HCT116 (cell line): ENCODE measurements at places on chromosomes 6 and 20. TPM values are rescaled to one million over a fixed set of nuclear protein-coding genes. Genes with fewer than 3 reads are reported as not detected.

DNA sequence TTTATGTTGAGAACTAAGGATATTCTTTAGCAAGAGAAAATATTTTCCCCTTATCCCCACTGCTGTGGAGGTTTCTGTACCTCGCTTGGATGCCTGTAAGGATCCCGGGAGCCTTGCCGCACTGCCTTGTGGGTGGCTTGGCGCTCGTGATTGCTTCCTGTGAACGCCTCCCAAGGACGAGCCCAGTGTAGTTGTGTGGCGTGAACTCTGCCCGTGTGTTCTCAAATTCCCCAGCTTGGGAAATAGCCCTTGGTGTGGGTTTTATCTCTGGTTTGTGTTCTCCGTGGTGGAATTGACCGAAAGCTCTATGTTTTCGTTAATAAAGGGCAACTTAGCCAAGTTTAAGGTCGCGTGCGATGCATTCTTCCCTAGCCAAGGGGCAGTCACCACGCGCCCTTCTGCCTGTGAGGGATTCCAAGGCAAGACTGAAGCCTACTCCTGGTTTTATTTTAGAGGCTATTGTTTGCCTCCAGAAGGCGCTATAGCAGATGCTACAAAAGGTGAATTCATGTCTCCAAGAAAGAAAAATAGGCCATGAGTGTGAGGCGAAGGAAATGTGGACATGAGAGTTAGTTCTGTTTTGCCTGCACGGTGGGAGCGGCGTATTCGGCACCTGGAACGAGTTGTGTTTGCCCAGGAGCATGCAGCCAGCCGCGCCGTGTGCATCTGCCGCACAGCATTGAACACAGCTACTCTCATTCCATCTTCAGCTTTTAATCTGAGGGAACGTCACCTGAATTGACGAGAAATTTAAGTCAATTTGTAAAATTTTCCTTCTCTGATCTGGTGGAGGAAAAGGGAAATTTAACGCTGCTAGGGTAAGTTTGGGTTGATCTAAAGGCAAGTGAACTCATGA lies 40.3 kb upstream of the IRF4 start:
- DNase-seq, result no peak
- H3K27ac ChIP-seq, result no peak overlapping the region
- H3K36me3 ChIP-seq, result no peaks in the 10 kb centered on the region
- H3K27me3 ChIP-seq, result no peaks in the 10 kb centered on the region
- no peaks in the 10 kb centered on the region for H3K4me1 ChIP-seq
- no peak overlapping the region for H3K4me3 ChIP-seq

GRCh38 chr6:131640100-131640499 lies 3.0 kb downstream of the ENPP3 start:
- DNase-seq, result no peak
- no peak overlapping the region for H3K4me3 ChIP-seq
- H3K27me3 ChIP-seq, result no peaks in the 10 kb centered on the region
- H3K27ac ChIP-seq, result no peak overlapping the region

- no peaks in the 10 kb centered on the region for H3K36me3 ChIP-seq
- no peak overlapping the region for H3K27ac ChIP-seq
- no peaks in the 10 kb centered on the region for H3K4me1 ChIP-seq
Measured at GRCh38 chr6:90494067-90494780, 92.6 kb downstream of the MAP3K7 start.

DNA sequence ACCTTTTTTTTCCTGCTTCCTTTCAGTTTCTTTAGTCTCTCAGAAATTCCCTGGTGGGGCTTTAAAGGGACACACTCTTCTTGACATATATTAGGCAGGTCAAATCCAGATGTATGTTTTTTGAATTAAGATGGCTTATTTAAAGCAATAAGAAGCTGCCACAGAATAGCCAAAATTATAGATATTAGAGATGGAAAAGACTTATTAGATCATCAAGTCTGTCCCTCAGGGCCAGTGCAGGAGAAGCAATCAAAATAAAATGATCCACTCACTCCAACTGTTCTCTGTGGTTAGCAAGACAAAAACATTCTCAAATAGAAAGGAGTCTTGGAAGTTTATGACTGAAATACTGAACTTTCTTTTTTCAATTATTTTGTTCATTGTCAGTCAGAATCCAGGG lies 462.8 kb downstream of the CDC5L start:
- no peaks in the 10 kb centered on the region for H3K4me1 ChIP-seq
- H3K36me3 ChIP-seq, result no peaks in the 10 kb centered on the region
- no peak overlapping the region for H3K27ac ChIP-seq
- H3K4me3 ChIP-seq, result no peak overlapping the region

- H3K27ac ChIP-seq, result no peak overlapping the region
- H3K4me1 ChIP-seq, result peaks cover 19% of the 10 kb centered on the region
- H3K36me3 ChIP-seq, result no peaks in the 10 kb centered on the region
- DNase-seq, result no peak
- no peak overlapping the region for H3K4me3 ChIP-seq
Measured at GRCh38 chr6:29925727-29926412, 16.5 kb upstream of the HLA-A start.

GRCh38 chr6:26532699-26533531 lies 5.3 kb upstream of the HMGN4 start:
- peak overlapping the region; percentile 60 for H3K4me3 ChIP-seq
- no peaks in the 10 kb centered on the region for H3K27me3 ChIP-seq
- peak overlapping the region; percentile 47 for H3K27ac ChIP-seq

DNA sequence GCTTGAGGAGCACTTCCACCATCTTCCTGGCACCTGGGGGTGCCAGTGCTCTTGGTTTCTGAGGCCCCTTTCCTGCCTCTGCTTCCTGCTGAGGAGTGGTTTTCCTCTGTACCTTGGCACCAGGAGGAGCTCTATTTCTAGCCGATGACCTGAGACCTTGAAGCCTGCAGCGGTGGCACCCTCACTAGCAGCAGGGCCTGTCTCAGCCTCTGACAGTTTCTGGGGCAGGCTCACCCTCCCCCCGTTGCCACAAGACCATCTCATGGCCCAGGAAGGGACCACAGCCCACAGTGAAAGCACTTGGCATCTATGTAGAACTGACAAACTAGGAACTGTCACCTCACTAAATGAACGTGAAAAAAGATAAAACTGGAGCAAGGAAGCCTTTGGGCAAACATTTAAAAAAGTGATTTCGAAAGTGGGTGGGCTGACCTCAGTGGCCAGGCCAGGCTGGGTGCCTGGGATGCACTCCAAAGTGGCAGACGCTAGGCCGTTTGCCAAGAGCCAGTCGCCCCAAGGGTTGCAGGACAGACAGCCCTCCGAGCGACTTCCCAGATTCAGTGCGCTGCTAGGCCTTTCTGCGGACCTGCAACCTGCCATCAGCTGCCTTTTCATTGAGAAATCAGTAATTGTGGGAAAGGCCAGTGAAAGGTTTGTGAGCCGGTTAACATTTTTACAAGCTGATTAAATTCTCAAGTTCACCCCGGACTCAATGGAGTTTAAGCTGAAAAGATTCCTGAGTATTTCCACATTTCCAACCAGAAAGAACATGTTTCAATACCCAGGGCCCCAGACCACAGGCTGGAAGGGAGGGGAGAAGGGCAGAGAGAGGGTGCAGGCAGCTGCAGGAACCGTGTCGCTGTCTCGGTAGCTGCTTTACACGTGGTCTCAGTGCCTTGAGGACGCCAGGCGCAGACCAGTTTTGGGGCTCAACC lies 303.7 kb downstream of the ESR1 start:
- no peak overlapping the region for H3K4me3 ChIP-seq
- DNase-seq, result no peak
- H3K27me3 ChIP-seq, result no peaks in the 10 kb centered on the region
- no peaks in the 10 kb centered on the region for H3K4me1 ChIP-seq

DNA sequence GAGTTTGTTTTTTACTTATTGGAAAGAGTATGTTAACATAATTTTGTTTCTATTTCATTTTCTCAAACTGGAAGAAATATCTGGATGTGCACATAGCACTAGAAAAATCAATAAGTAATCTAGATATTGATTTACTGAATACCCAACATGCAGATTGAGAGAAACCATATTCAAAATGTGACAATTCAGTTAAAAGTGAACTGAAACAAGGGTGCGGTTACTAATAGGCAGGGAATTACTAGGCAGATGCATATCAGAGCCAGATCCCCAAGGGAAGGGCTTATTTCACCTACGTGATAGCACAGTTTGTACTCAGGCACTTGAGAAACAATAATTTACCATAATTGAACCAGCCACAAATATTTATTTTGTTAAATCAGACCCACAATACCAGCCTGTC lies 493.1 kb upstream of the FLRT3 start:
- no peaks in the 10 kb centered on the region for H3K36me3 ChIP-seq
- H3K27ac ChIP-seq, result no peak overlapping the region
- no peaks in the 10 kb centered on the region for H3K27me3 ChIP-seq

GRCh38 chr20:54197621-54198604 lies 10.0 kb upstream of the PFDN4 start:
- H3K36me3 ChIP-seq, result no peaks in the 10 kb centered on the region
- no peaks in the 10 kb centered on the region for H3K27me3 ChIP-seq
- H3K4me1 ChIP-seq, result peaks cover 42% of the 10 kb centered on the region
- H3K4me3 ChIP-seq, result no peak overlapping the region
- DNase-seq, result no peak
- H3K27ac ChIP-seq, result peak overlapping the region; percentile 44

GRCh38 chr6:16362296-16362695 lies 123.9 kb downstream of the GMPR start:
- H3K36me3 ChIP-seq, result no peaks in the 10 kb centered on the region
- H3K4me3 ChIP-seq, result no peak overlapping the region
- no peaks in the 10 kb centered on the region for H3K27me3 ChIP-seq
- H3K4me1 ChIP-seq, result no peaks in the 10 kb centered on the region

DNA sequence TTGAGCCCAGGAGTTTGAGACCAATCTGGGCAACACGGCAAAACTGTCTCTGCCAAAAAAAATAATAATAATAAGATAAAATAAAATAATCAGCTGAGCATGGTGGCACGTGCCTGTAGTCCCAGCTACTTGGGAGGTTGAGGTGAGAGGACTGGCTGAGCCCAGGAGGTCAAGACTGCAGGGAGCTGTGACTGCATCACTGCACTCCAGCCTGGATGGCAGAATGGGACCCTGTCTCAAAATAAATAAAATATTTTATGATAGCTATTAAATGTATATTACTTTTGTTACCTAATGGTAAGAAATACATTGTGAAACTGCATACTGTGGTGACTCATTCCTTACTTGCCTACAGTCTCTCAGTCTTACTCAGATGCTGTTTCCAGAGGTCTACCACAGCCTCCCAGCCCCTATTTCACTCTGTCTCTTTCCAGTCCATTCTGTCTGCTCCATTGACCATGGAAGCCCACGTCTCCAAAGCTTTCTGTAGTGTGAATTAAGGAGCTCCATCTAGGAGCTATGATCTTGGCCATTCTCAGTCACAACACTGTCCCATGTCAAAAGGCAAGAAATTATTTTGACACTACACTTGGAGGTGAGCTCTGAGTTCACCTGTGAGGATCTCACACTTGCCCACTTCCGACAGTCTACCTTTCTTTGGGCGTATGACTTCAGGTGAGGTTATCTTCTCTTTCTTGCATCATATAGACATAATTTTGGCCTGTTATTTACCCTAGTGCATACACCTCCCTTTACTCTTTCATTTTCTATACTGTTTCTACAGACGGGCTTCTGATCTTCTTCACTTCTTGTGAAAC lies 22.4 kb upstream of the SNX9 start:
- H3K27me3 ChIP-seq, result no peaks in the 10 kb centered on the region
- H3K4me1 ChIP-seq, result peaks cover 2% of the 10 kb centered on the region; the same call in 1 of the 2 replicates
- no peaks in the 10 kb centered on the region for H3K36me3 ChIP-seq

- H3K27me3 ChIP-seq, result no peaks in the 10 kb centered on the region
- H3K4me1 ChIP-seq, result no peaks in the 10 kb centered on the region
- no peak overlapping the region for H3K27ac ChIP-seq
- no peak for DNase-seq
Measured at GRCh38 chr6:120894077-120894476, 440.2 kb downstream of the TBC1D32 start.

DNA sequence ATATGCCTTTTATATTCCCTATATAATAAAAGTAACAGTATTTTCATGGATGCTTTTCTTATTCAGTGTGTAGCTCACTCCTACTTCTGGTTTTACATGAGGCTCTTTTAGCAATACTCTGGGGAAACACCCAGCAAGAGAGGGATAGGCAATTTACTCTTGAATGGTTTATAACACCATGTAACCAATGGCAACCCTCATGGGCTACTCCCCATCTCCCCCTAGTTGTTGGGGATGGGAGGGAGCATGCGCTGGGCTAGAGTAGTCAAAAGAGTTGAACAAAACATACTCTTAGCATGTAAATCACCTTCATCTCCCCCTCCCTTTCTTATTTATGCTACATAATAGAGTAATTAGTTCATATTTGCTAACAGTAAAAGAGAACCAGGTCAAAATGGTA lies 140.1 kb upstream of the LRFN2 start:
- no peak overlapping the region for H3K4me3 ChIP-seq
- no peak overlapping the region for H3K27ac ChIP-seq
- H3K36me3 ChIP-seq, result no peaks in the 10 kb centered on the region

GRCh38 chr6:42331019-42331418 lies 113.4 kb upstream of the MRPS10 start:
- no peaks in the 10 kb centered on the region for H3K4me1 ChIP-seq
- DNase-seq, result no peak
- no peaks in the 10 kb centered on the region for H3K27me3 ChIP-seq
- H3K4me3 ChIP-seq, result no peak overlapping the region
- no peak overlapping the region for H3K27ac ChIP-seq

Gene MCCD1
- total RNA-seq, result not detected

Gene CCR6
- not detected for total RNA-seq

Gene BPI
- not detected for total RNA-seq

Gene CRISP2
- not detected for total RNA-seq

Gene OPRM1
- not detected for total RNA-seq

Gene SMOC2
- total RNA-seq, result 0.42 TPM
